Stomach (tissue), 19 donors: ENCODE measurements at places on chromosomes 7 and 10. TPM values are rescaled to one million over a fixed set of nuclear protein-coding genes. Genes with fewer than 3 reads are reported as not detected.

DNA sequence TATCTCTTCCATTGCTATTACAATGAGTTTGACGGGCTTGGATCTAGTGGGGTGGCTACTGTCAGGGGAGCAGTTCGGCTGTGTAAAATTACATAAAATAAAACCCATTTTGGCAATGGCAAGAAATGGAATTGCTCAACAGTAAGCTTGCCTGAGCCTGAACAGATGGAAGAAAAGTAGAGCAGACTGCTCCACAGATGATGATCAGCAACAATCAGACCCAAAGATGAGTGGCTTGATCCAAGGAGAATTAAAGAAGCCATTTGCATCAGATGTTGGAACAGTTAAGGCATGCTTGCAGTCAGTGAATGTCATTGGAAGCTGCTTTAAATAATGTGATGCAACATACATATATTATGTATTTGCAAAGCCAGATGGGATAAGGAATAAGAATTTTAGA, 256.6 kb upstream of the SMIM30 start:
- H3K36me3 ChIP-seq = no peaks in the 10 kb centered on the region
- DNase-seq = no peak
- H3K27ac ChIP-seq = no peak overlapping the region
- H3K27me3 ChIP-seq = no peaks in the 10 kb centered on the region
- H3K4me1 ChIP-seq = no peaks in the 10 kb centered on the region
- H3K4me3 ChIP-seq = no peak overlapping the region

TMEM213 gene
- not detected for total RNA-seq

TRPV5 gene
- total RNA-seq = not detected

GRCh38 chr7:117324960-117325359, 2.1 kb upstream of the WNT2 start:
- H3K4me3 ChIP-seq = peak overlapping the region; percentile 47
- H3K4me1 ChIP-seq = peaks cover 24% of the 10 kb centered on the region
- no peak overlapping the region for H3K27ac ChIP-seq
- no peak for DNase-seq
- H3K27me3 ChIP-seq = peaks cover 59% of the 10 kb centered on the region
- H3K36me3 ChIP-seq = no peaks in the 10 kb centered on the region

DNA sequence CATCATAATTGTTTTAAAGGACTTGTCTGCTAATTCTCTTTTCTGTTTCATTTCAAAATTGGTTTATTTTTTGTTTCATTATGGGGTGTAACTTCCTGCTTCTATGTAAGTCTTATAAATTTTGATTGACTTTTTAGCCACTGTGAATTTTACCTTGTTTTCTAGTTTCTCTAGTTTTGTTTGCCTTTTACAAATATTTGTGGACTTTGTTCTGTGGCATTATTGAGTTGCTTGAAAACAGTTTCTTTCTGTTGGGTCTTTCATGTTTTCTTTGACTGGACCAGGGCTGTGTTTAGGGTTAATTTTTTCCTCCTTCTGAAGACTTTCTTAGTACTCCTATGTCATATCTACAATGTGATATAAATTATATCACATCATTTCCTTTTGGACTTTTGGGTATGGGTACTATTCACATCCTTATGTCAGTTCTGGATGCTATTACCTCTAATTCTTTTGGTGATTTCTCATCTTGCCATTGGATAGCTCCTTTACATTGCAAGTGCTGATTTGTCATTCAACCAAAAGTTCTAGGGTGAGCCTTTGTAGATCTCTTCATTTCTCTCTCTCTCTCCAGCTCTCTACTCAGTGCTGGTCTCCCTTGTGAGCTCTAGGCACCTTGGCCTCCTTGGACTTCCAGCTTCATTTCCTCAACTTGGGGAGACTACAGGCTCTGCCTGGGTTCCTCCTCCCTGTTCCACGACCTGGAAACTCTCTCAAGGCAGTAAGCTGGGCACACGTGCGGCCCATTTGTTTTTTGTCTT, 36.9 kb downstream of the MLLT10 start:
- no peaks in the 10 kb centered on the region for H3K27me3 ChIP-seq
- peaks cover 49% of the 10 kb centered on the region for H3K4me1 ChIP-seq

- no peaks in the 10 kb centered on the region for H3K27me3 ChIP-seq
- no peak overlapping the region for H3K4me3 ChIP-seq
- H3K36me3 ChIP-seq = no peaks in the 10 kb centered on the region
- no peaks in the 10 kb centered on the region for H3K4me1 ChIP-seq
- H3K27ac ChIP-seq = no peak overlapping the region
Observed at GRCh38 chr7:106818736-106819135, 46.3 kb upstream of the PIK3CG start.

- H3K27me3 ChIP-seq = no peaks in the 10 kb centered on the region
- H3K36me3 ChIP-seq = peaks cover 7% of the 10 kb centered on the region
- DNase-seq = peak; percentile 32
- no peak overlapping the region for H3K4me3 ChIP-seq
- peaks cover 59% of the 10 kb centered on the region for H3K4me1 ChIP-seq
Observed at GRCh38 chr7:77327067-77327931, 88.8 kb downstream of the GSAP start.

DNA sequence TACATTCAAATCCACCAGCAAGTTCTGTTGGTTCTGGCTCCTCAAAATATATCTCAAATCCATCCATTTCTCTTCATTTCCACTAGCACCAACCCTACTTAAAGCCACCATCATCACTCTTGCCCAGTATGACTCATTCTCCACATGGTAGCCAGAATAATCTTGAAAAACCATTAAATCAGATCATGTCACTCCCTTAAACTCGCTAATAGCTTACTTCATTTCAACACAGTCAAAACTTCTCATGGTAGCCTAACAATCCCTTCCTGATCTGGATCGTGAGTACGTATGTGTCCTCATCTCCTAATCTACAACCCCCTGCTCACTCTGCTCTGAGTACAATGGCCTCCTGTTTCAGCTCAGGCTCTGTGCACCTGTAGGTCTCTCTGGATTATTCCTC, 8.7 kb downstream of the EPC1 start:
- DNase-seq = no peak
- H3K27me3 ChIP-seq = no peaks in the 10 kb centered on the region
- H3K36me3 ChIP-seq = no peaks in the 10 kb centered on the region
- no peak overlapping the region for H3K27ac ChIP-seq

DNA sequence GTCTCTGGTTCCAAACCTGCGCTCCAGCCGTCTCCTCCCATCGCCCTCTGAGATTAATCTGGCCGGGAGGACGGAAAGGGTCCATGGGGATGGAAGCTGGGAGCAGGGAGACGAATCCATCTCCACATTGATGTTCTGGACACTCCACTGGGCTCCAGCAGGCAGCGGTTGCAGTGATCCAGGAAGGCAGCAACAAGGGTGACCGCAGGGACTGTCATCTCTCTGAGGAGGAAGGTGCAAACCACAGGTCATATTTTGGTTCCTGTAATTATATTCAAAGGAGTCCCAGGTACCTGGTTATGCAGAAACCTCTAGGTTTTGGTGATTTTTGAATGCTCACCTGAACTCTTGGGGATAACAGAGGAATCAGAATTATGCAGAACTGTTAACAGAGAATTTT, 54.8 kb downstream of the EVX1 start:
- H3K4me3 ChIP-seq = no peak overlapping the region
- DNase-seq = no peak
- H3K27ac ChIP-seq = no peak overlapping the region
- H3K4me1 ChIP-seq = no peaks in the 10 kb centered on the region

CACNB2 gene
- total RNA-seq = 37.7 TPM

DNA sequence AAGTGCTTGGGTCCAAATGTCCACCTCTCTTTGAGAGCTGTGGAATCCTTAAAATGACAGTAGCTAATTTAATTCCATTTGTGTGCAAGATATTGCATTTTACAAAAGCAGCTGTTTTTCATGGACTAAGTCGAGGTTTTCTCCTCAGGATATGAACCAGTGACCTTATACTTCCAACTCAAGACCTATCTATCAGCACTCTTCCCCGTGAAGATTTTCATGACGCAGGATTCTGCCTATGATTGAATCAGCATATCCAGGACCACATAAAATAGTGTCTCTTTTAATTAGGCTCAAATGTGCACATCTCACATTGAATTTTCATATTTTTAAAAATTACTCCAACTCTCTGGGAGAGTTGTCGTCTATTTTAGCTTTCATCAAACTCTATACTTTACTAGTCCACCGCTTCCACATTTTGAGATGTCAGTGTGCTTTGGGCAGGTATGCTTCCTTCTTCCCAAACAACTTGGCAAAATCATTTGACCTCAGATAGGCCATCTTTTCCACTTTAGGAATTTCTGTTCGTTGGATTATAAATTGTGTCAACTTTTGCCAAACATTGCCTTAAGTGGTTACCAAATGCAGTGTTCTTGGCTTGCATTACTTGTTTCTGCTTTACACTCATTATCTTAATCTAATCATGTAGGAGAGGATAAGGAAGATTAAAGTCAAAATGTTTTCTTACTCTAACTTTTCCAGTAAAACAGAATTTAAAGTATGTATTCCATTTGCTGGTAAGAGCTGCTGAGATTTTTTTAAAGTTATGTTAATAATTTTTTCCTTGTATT, 39.4 kb downstream of the SEMA3A start:
- H3K27me3 ChIP-seq = no peaks in the 10 kb centered on the region
- H3K36me3 ChIP-seq = no peaks in the 10 kb centered on the region
- no peak overlapping the region for H3K27ac ChIP-seq
- DNase-seq = no peak

GRCh38 chr10:23343591-23344240, 881 bp downstream of the C10orf67 start:
- peak overlapping the region; percentile 48 for H3K4me3 ChIP-seq
- peak; percentile 83 for DNase-seq
- H3K4me1 ChIP-seq = peaks cover 12% of the 10 kb centered on the region
- peak overlapping the region; percentile 46 for H3K27ac ChIP-seq

AGBL3 gene
- 2.9 TPM for total RNA-seq

- no peaks in the 10 kb centered on the region for H3K27me3 ChIP-seq
Observed at GRCh38 chr7:131560061-131560460, 3.6 kb upstream of the PODXL start.

SLC18A3 gene
- total RNA-seq = not detected

DNA sequence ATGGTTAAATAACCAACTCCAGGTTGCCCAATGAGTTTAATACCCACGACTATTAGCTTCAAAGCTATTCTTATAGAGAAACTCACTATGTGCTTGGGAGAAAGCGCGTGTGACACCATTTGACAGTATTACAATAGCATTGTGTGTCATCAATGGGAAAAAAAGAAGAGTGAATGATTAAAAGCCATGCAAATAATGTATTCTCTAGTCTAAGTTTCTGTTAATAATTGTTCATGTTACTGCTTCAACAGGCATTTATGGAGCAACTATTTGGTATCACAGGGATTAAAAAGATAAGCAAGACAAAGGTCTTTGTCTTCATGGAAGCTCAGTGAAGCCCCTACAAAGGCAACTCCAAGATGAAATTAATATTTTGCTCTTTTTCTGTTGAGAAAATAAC, 47.2 kb downstream of the CAV1 start:
- no peak for DNase-seq
- no peaks in the 10 kb centered on the region for H3K36me3 ChIP-seq
- H3K4me1 ChIP-seq = no peaks in the 10 kb centered on the region

ZDHHC4 gene
- 71.4 TPM for total RNA-seq

GRCh38 chr10:100731407-100732240, 13.8 kb upstream of the PAX2 start:
- H3K4me3 ChIP-seq = no peak overlapping the region
- peaks cover 39% of the 10 kb centered on the region for H3K4me1 ChIP-seq
- no peak for DNase-seq
- H3K27me3 ChIP-seq = peaks cover 26% of the 10 kb centered on the region
- H3K36me3 ChIP-seq = no peaks in the 10 kb centered on the region

DNA sequence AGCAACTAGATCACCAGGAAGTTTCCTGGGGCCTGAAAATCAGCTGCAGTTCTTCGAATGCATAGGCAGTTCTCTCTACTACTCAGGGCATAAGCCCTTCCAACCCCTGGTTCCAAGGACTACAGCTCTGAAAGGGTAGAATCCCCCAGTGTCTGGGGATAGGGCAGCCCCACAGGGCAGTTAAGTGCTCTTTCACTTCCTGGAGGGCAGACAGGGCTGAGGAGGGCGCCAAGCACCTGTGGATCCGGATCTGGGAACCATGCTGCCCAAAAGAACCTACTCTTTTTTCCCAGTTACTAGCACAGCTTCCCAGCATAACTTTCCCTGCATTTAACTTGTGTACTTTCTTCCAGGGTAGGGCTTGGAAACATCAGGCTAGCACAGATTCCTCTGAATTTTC, 41.1 kb downstream of the CXCL12 start:
- no peaks in the 10 kb centered on the region for H3K27me3 ChIP-seq
- H3K36me3 ChIP-seq = no peaks in the 10 kb centered on the region
- peak; percentile 16 for DNase-seq
- no peaks in the 10 kb centered on the region for H3K4me1 ChIP-seq
- H3K27ac ChIP-seq = no peak overlapping the region

GTF2IRD1 gene
- total RNA-seq = 19.6 TPM

DNA sequence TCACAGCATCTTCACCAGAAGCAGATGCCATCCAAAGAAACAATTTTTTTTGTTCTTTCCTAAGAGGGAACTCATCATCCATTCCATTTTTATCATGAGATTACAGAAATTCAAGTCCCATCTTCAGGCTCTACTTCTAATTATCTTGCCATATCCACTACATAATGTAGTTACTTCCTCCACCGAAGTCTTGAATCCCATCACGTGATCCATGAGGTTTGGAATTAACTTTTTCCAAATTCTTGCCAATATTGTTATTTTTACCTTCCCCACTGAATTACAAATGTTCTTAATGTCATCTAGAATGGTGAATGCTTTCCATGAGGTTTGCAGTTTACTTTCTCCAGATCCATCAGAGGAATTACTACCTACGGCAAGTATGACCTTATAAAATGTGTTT, 1014.7 kb upstream of the LRRN3 start:
- no peaks in the 10 kb centered on the region for H3K36me3 ChIP-seq
- H3K27ac ChIP-seq = no peak overlapping the region
- H3K4me3 ChIP-seq = no peak overlapping the region

NKX2-3 gene
- 2.8 TPM for total RNA-seq

FOXP2 gene
- 17.4 TPM for total RNA-seq

GRCh38 chr7:156461881-156462665, 178.5 kb upstream of the RNF32 start:
- H3K27me3 ChIP-seq = no peaks in the 10 kb centered on the region
- DNase-seq = no peak
- H3K36me3 ChIP-seq = no peaks in the 10 kb centered on the region

MRLN gene
- not detected for total RNA-seq

MGMT gene
- 9.0 TPM for total RNA-seq

GRCh38 chr10:58641095-58641531, 128.4 kb downstream of the BICC1 start:
- H3K4me3 ChIP-seq = no peak overlapping the region
- H3K36me3 ChIP-seq = no peaks in the 10 kb centered on the region
- DNase-seq = no peak
- no peaks in the 10 kb centered on the region for H3K27me3 ChIP-seq
- H3K4me1 ChIP-seq = no peaks in the 10 kb centered on the region
- H3K27ac ChIP-seq = no peak overlapping the region
